ENCODE measurements at places on chromosomes 2 and 18. TPM values are rescaled to one million over a fixed set of nuclear protein-coding genes. Genes with fewer than 3 reads are reported as not detected.

- DNase-seq: peak; percentile 23
- no peak overlapping the region for H3K4me3 ChIP-seq
- peak overlapping the region; percentile 2 for H3K27ac ChIP-seq
- H3K36me3 ChIP-seq: no peaks in the 10 kb centered on the region
- H3K4me1 ChIP-seq: peaks cover 68% of the 10 kb centered on the region
Observed at GRCh38 chr18:23306822-23307221, 146.3 kb upstream of the RIOK3 start.

DSC1 gene
- polyA plus RNA-seq: not detected

GRCh38 chr2:141317986-141318385 lies 812.8 kb downstream of the LRP1B start:
- no peak overlapping the region for H3K27ac ChIP-seq
- DNase-seq: no peak
- H3K4me3 ChIP-seq: no peak overlapping the region

DNA sequence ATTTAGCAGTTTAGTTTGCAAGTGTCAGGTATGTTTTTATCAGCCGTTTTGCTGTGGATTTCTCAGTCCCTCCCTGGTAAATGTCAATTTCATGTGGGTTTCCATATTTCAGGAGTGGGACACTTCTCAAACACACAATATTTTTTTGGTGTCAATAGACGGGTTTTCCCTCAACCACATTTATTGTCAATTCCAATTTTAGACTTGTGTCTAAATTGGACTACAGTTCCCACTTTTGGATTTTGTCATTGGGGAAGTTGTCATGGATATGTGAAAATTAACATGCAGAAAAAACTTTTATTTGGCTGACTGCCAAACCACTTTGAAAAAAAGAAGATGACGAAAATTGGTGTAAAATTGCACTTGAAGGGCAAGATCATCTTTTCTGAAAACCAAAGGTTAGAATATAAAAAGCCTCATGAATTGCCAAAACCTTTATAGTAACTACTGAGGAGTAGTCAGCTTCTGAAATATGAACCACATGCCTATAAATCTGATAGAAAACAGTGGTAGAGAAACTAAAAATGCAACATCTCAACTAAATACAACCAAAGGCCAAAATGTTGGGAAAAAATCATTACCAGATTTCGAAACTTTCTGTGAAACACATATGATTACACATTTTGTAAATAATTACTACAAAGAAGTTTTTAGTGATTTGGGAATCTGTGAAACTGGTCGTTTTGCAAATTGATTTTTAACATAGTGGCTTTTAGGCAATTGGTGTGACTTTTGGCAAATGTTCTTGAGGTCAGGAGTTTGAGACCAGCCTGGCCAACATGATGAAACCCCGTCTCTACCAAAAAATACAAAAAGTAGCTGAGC lies 106.4 kb downstream of the BCL2L11 start:
- H3K4me3 ChIP-seq: no peak overlapping the region
- H3K27me3 ChIP-seq: no peaks in the 10 kb centered on the region
- H3K27ac ChIP-seq: no peak overlapping the region
- no peak for DNase-seq

DPYSL5 gene
- not detected for polyA plus RNA-seq

GRCh38 chr2:224570328-224570993 lies 14.7 kb downstream of the CUL3 start:
- no peaks in the 10 kb centered on the region for H3K4me1 ChIP-seq
- no peaks in the 10 kb centered on the region for H3K27me3 ChIP-seq
- no peaks in the 10 kb centered on the region for H3K36me3 ChIP-seq
- H3K27ac ChIP-seq: no peak overlapping the region

DNA sequence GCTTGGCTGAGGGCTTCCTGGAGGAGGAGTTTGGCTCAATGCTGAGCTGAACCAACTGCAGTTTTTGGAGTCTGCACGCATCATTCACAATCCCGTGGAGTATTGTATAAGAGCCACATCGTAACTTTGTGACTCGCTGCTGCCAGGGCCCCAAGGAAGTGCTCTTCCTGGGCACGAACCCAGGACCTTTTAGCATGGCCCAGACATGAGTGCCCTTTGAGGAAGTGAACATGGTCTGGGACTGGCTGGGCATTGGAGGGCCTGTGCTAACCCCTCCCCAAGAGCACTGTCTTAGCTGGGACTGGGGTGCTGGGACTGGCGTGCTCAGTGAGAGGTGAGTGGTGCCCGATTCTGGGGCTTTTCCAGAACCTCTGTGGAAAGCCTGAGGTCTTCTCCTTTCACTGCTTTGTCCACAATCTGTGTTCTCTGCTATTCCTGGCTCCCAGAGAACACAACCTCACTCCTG lies 88.6 kb downstream of the LIPG start:
- no peak overlapping the region for H3K4me3 ChIP-seq
- H3K36me3 ChIP-seq: no peaks in the 10 kb centered on the region
- no peak for DNase-seq
- no peaks in the 10 kb centered on the region for H3K27me3 ChIP-seq
- H3K27ac ChIP-seq: no peak overlapping the region

DNA sequence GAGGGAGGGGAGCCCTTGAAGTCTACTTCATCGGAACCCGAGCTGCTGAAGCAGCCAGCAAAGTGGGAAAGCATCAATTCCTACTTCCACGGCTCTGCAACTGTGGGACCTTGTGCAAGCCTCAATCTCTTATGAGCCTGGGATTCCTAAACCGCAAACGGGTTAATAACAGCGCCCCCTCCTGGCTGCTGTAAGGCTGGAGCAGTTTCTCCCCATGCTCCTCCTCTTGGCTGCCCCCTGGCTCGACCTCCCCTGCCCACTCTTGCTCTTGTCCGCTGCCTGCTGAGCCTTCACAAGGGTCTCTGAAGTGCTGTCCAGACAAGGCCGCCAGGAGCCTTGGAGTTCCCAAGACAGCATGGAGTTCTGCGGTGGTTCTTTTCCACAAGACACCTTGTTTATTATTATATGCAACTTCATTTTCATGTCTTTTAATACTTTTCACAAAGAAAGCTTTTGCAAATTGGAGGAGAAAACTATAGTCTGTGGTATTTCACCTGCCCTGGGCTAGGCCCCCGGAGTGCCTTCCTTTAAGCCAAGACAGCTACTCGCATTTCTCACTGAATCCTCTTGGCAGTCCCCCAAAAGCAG lies 157.2 kb downstream of the DDX1 start:
- no peak overlapping the region for H3K4me3 ChIP-seq
- DNase-seq: no peak
- H3K36me3 ChIP-seq: no peaks in the 10 kb centered on the region
- peaks cover 16% of the 10 kb centered on the region for H3K4me1 ChIP-seq
- no peak overlapping the region for H3K27ac ChIP-seq

DNA sequence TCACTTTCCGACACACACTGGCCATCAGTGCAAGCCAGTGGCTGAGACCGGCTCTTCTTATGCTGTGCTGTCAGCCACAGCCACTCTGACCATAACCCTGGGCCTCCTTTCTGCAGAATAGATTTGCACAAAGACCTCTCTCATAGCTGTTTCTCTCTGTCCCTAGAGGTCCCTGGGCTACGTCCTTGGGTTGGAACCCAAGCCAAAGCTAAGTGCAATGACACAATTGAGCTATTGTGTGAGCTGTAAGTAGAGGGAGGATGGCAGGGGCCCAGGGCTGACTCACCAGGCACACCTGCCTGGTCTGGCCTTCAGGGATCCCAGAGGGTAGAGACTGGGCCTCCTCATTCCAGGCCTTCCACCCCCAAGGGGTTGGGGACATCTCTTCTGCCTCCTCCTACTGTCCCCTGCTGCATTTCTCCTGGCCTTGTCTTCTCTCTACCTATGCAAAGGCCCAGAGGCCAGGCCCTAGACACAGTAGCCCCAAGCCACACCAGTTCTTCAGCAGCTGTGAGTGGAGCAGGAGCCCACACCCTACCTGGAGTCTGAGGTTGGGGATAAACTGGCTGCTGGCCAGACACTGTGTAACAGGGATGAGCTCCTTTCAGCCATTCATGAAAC lies 174.6 kb downstream of the NCK2 start:
- no peaks in the 10 kb centered on the region for H3K4me1 ChIP-seq
- no peaks in the 10 kb centered on the region for H3K36me3 ChIP-seq

- H3K4me1 ChIP-seq: peaks cover 8% of the 10 kb centered on the region
- no peak for DNase-seq
- no peak overlapping the region for H3K27ac ChIP-seq
- H3K36me3 ChIP-seq: no peaks in the 10 kb centered on the region
- H3K27me3 ChIP-seq: no peaks in the 10 kb centered on the region
Observed at GRCh38 chr18:74281980-74282754, 9.6 kb downstream of the CYB5A start.

GRCh38 chr2:159564081-159564480 lies 52.3 kb downstream of the BAZ2B start:
- no peak overlapping the region for H3K27ac ChIP-seq
- DNase-seq: no peak
- no peaks in the 10 kb centered on the region for H3K27me3 ChIP-seq
- H3K36me3 ChIP-seq: no peaks in the 10 kb centered on the region
- H3K4me1 ChIP-seq: no peaks in the 10 kb centered on the region

GRCh38 chr2:230671117-230671516 lies 41.5 kb upstream of the CAB39 start:
- H3K4me3 ChIP-seq: no peak overlapping the region
- H3K36me3 ChIP-seq: no peaks in the 10 kb centered on the region
- no peak for DNase-seq
- no peak overlapping the region for H3K27ac ChIP-seq
- H3K4me1 ChIP-seq: no peaks in the 10 kb centered on the region

ASIC4 gene
- not detected for polyA plus RNA-seq

ABCG8 gene
- not detected for polyA plus RNA-seq

GRCh38 chr2:231300722-231301076 lies 94.8 kb upstream of the B3GNT7 start:
- H3K36me3 ChIP-seq: no peaks in the 10 kb centered on the region
- DNase-seq: no peak
- peaks cover 18% of the 10 kb centered on the region for H3K4me1 ChIP-seq
- H3K4me3 ChIP-seq: no peak overlapping the region

NTSR2 gene
- polyA plus RNA-seq: not detected

NAT8 gene
- 0.19 TPM for polyA plus RNA-seq

- H3K4me1 ChIP-seq: no peaks in the 10 kb centered on the region
- H3K27ac ChIP-seq: no peak overlapping the region
- H3K27me3 ChIP-seq: no peaks in the 10 kb centered on the region
- no peak overlapping the region for H3K4me3 ChIP-seq
Observed at GRCh38 chr2:59440491-59440890, 1113.0 kb downstream of the BCL11A start.

GRCh38 chr2:149463328-149464002 lies 124.1 kb downstream of the MMADHC start:
- no peak overlapping the region for H3K4me3 ChIP-seq
- DNase-seq: no peak
- no peaks in the 10 kb centered on the region for H3K36me3 ChIP-seq
- no peak overlapping the region for H3K27ac ChIP-seq
- no peaks in the 10 kb centered on the region for H3K4me1 ChIP-seq

MAP3K19 gene
- not detected for polyA plus RNA-seq

- H3K27ac ChIP-seq: no peak overlapping the region
- H3K4me1 ChIP-seq: no peaks in the 10 kb centered on the region
- H3K36me3 ChIP-seq: no peaks in the 10 kb centered on the region
Observed at GRCh38 chr2:238149841-238150572, 8.8 kb upstream of the ERFE start.

FLACC1 gene
- 0.14 TPM for polyA plus RNA-seq

CCDC121 gene
- 0.92 TPM for polyA plus RNA-seq

- peak overlapping the region; percentile 63 for H3K27ac ChIP-seq
- peak; percentile 71 for DNase-seq
- H3K4me1 ChIP-seq: peaks cover 17% of the 10 kb centered on the region
- no peaks in the 10 kb centered on the region for H3K36me3 ChIP-seq
Observed at GRCh38 chr2:163341426-163341825, 394.4 kb downstream of the FIGN start.

DNA sequence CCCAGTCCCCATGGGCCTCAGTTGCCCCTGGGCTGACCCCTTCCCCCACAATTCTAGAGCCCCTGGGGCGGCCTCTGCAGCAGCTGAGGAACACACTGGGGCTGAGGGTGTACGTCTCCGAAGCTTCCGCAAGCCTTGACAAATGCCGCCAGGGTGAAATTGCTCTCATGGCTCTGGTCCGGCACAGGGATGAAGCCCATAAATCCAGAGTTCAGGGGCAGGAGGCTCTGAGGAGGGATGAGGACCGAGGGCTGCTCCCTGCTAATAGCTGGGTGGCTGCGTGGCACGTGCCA lies 27.1 kb upstream of the OTOS start:
- no peak for DNase-seq
- H3K36me3 ChIP-seq: no peaks in the 10 kb centered on the region
- no peaks in the 10 kb centered on the region for H3K27me3 ChIP-seq
- H3K27ac ChIP-seq: no peak overlapping the region

- no peaks in the 10 kb centered on the region for H3K4me1 ChIP-seq
- no peak for DNase-seq
- no peaks in the 10 kb centered on the region for H3K36me3 ChIP-seq
- no peak overlapping the region for H3K4me3 ChIP-seq
- no peaks in the 10 kb centered on the region for H3K27me3 ChIP-seq
- H3K27ac ChIP-seq: no peak overlapping the region
Observed at GRCh38 chr2:8595811-8596600, 85.8 kb upstream of the ID2 start.

DNA sequence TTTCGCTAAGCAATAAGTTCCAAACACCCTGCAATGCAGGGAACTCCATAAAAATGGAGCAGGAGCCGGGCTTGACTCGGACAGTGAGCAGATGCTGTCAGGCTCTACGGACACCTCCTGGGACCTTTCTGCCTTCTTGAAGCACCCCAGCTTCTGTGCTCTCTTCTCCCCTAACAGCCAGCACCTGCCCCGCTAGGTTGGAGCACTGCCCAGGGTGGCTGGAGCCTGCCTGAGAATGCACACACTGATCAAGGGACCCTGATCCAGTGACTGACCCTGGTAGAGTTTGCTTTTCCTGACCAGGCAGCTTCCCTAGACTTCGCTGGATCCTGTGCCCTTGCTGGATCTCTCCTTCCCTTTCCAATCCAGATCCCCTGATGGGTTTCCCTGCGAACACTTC lies 40.9 kb downstream of the CD226 start:
- DNase-seq: no peak
- H3K4me1 ChIP-seq: no peaks in the 10 kb centered on the region

IFIH1 gene
- polyA plus RNA-seq: 1.2 TPM

DNA sequence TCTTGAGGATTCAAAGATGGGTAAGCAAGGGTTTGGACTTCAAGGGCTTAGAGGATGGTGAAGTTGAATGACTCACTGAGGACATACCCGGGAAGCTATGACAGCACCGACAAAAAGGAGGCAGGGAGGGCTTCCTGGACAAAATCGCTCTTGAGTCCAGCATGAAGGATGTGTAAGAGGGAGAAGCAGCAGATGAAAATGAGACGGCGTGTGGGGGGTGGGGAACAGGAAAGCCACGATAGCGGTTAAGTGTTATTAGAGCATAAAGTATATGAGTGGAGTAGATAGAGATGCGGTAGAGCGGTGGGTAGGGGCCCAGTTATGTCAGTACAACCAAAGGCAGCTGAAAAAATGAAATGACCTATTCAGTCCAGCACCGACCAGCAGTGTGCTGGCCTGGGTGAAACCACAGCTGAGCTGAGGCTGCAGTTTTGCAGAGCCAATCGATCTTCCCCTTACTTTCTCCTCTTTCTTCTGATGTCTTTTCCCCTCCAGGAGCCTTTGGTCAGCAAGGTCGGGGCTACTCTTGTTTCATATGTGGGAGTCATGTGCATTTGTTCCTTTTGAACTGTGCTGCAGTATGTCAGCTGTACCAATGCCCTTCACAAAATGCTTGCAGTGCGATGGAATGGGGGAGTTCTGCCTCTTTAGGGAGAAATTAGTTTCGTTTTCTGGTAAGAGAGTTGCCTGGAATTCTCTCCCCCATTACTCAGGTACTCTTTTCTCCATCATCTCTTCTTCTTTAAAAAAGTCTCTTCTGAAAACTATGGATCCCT lies 2.0 kb upstream of the THUMPD2 start:
- no peaks in the 10 kb centered on the region for H3K27me3 ChIP-seq
- H3K27ac ChIP-seq: no peak overlapping the region
- H3K4me3 ChIP-seq: no peak overlapping the region
- DNase-seq: no peak
